GM19239 (cell line): ENCODE measurements at places on chromosomes 7 and 10.

DNA sequence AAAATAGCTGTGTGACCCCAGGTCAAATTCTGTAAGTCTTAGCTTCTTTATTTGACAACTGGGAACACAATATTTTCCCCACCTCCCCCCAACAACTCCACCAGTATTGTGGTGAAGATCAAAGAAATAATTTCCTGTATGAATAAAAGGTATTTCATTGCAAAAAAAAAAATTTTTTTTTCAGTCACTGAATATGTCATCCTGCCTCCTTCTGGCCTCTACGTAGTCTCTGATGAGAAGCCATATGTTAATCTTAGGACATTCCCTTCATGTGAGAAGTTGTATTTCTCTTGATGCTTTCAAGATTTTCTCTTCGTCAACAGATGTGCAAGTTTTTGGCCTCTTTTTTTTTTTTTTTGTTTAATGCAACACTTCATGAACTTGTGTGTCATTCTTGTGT is 33.0 kb downstream of the ZNF33A start:
- DNase-seq = no peak

DNA sequence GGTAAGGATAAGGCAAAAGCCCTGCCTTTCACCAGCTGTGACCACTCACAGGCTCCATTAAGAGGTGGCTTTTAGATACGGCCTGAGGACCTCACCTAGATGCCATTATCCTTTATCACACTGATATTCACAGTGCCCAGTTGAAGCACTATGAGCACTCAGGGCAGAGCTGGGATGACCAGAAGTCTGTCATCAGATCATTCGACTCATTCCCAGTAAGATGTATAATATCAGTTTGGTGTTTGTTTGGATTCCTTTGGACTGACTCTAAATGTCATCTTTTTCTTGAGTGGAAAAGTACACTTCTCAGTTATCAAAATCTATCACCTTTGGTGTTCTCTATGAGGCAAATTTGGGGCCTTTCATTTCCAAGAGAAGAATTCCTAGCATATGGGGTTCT is 18.7 kb downstream of the CCDC136 start:
- no peak for DNase-seq

DNA sequence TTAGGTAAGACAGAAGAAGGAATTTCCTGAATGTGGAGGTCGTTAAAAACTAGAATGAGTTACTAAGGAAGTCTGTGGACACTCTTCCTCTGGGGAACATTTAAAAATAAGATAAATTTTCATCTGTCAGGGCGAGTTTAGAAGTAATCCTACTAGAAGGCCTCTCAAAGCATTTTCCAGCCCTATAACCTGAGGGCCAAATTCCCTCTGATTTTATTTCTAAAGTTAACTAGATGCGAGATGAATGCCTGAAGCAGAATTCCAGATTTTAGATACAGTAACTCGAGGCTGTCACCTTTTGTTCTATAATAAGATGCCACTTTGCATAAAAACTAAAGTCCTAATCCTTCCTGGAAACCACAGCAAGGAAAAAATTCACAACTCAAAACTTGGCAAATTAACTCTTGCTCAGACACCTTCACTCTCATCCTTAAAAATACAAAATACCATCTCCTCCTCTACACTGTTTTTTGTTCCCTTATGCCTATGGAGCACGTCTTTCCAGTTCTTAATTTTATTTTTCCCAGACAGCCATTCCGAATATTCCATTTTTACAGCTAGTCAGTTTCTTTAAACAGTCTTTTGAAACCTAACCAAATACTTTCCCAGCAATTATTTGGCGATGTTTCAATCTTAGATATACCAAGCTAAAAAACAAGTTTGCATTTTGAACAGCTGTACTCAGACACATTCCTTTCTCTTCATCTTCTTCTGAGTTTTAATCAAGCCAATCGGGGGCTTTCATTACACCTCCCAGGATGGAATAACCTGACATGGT is 420.7 kb upstream of the NFE2L3 start:
- no peak for DNase-seq

- no peak for DNase-seq
These were observed 61.2 kb upstream of the AGR3 start for GRCh38 chr7:16942929-16943509.

DNA sequence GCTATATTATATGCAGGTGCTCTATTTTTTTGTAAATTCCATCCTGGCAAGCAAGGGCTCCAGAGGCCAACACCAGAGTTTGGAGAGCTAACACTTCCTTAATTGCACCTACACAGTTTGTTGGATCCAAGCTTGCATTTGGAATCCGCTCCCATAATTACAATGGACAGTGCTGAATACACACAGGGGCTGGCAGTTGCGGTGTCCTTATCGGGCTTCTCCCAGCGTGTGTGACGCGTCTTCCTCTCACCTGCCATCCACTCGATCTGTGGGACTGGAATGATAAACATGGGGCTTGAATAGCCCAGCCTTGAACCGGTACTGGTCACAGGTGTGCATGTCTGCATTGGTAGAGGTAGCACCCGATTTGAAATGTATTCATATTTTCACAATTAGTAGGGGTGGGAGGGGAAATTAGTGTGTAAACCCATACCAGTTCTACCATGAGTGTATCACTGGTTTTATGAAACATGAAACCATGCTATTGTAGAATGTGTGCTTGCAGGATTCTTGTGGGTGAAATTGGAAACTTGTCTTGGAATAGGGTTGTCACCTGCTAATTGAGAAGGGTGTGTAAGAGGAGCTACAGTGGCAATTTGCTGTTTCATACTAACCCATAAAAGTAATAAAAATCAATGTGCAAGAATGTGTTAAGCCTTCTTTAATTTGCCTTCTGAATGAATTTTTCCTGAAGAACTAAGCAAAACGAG is 316.5 kb downstream of the WDR11 start:
- no peak for DNase-seq

GRCh38 chr7:155247479-155248365 is 50.0 kb upstream of the INSIG1 start:
- DNase-seq = no peak

- no peak for DNase-seq
These were observed 55.6 kb upstream of the ARID5B start for GRCh38 chr10:61845950-61846268.

DNA sequence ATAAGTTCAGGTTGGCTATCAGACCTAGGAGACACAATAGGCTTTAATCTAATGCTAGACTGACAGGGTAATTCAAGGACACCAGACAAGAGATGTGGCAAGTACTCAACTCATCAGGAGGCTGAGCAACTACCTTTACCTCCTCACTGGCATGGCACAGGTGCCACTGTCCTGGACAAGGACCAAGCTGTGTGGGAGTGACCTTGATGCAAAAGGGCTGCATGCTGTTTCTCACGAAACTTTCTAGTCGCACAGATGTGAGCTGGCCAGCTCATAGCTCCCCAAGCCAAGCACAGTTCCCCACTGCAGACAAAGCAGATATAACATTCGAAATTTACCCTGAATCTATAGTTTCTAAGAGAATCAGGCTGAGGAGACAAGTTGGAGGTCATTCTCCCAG is 207.6 kb upstream of the GHITM start:
- DNase-seq = no peak

DNA sequence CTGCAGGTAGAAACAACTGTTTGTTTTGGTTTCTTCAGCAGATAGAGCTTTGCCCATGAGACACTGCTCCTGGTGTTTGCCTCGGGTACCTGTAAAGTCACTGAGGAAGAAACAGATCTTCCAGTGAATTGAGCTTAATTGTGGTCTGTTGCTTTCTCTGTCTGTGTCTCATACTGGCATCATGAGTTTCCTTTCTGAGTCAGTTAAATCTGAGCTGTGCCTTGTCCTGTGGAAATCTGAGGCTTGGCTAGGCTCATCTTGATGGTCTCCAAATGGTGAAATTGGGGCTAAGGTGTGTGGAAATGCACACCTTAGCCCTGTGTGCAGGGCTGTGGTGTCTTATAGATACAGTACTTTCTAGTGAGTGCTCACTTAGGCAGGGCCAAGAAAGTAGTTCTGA is 67.4 kb downstream of the GBF1 start:
- no peak for DNase-seq

DNA sequence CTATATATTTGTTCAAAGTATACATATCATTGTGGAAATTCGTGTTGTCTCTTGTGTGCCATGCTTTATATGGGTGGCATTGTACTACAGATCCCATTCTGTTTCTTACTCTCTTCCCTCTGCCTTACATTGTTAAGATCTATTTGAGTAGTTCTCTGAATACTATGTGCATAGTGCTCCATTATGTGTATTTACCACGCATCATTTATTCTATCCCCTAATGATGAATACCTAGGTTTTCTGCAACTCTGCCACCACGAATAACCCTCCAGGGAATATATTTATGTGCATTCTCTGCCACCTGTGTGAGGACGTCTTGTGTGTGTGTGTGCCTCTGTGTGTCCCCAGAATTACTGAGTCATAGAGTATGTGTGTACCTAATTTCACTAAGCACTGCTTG is 431.2 kb upstream of the C7orf33 start:
- no peak for DNase-seq

DNA sequence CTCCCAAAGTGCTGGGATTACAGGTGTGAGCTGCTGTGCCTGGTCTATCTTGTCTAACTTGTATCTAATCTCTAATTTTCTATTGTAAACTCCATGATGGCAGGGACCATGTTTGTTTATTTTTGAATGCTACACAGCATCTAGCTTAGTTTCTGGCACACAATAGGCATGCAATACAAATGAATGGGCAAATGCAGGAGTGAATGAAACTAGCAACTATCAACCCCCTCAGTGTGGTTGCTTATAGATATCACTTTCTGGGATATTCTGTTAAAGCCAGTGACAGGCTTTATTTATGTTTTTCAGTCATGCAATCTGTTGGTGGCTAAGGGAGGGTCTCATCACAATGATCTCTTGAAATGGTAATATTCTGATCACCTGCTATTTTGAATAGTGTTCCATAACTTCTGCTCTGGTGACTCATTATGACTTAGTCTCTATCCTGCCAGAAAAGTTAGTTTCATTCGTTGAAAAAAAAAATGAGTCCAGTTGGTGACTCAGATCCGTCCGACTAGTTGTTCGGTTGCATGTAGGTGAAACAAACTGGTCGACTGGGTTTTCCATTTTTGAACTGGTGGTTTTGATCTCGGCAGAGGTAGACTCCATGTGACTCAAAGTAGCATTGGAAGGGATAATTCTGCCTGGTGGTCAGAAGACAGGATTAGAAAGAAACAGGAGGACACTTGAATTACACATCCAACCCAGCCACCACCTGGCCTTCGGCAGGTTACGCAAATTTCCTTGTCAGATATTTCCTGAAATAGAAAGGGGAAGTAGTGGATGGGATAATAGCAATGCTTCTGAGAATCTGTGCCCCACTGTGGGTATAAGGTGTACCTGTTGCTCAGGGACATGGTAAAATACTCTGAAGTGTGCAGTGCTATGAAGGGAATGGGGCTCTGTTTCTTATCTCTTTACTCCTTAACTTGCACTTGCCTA is 76.8 kb downstream of the GATA3 start:
- no peak for DNase-seq
